Bronchial epithelial cell (primary cell): ENCODE measurements at places on chromosomes 2 and 18.

GRCh38 chr2:218891275-218892135 lies 10.9 kb downstream of the WNT10A start:
- no peak for DNase-seq

DNA sequence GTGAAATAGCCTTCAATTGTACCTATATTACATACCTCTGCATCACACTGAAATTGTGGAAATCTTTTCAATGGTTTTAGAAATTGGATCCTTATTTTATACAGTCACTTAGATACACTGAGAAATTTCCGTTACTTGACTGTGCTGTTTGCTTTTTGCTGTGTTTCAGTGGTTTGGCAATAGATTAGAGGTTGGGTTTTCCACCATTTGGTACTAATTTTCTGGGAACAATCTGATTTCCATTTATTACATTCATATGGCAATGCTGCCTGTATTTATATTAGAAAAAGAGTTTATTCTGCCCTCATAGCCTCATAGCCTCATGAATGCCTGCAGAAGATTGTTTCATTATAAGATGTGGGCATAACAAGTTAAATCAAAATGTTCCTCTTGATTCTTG lies 285.0 kb downstream of the GULP1 start:
- DNase-seq: no peak

GRCh38 chr18:11842562-11842961 lies 8.7 kb upstream of the CHMP1B start:
- no peak for DNase-seq

DNA sequence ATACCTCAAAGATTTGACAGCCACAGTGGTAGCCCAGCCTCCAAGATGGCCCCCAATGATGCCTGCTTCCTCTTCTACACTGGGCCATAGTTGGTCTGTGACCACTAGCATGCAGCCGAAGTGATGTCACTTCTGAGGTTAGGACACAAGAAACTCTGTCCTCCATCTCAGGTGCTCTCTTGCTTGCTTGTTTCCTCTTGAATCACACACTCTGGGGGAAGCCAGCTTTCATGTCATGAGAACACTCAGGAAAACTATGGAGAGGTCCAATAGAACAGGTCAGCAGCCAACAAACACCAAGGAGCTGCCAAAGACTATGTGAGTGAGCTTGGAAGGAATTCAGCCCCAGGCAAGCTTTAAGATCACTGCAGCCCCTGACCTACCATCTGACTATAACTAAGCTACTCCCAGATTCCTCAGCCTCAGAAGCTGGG lies 3.3 kb upstream of the ADAM17 start:
- peak; percentile 97 for DNase-seq

- peak; percentile 53 for DNase-seq
Measured at GRCh38 chr2:169928463-169928864, 101.2 kb downstream of the UBR3 start.
